Osteoblast (primary cell): ENCODE measurements at places on chromosomes 7 and 10. TPM values are rescaled to one million over a fixed set of nuclear protein-coding genes. Genes with fewer than 3 reads are reported as not detected.
A peak's percentile ranks its signal among the peaks of the same experiment; 100 is the strongest.

HTRA1 gene
- 392 and 413 TPM in 2 replicates for total RNA-seq

AGR3 gene
- total RNA-seq, result not detected in 2 replicates

GRCh38 chr10:62224606-62225005, 44.0 kb downstream of the RTKN2 start:
- peak; percentile 11 for DNase-seq

GRCh38 chr7:107960272-107960671, 42.7 kb downstream of the LAMB1 start:
- DNase-seq, result no peak

GRCh38 chr10:29920408-29921070, 138.8 kb downstream of the JCAD start:
- no peak for DNase-seq

ZP3 gene
- total RNA-seq, result 3.5 and 6.2 TPM in 2 replicates

- no peak for DNase-seq
These were observed 25.2 kb downstream of the AOC1 start for GRCh38 chr7:150877536-150877935.

PKD1L1 gene
- total RNA-seq, result under 0.01 TPM in 2 replicates

GIMAP6 gene
- total RNA-seq, result 0.36 TPM in 1 of 2 replicates, not detected in the other

KCNMA1 gene
- total RNA-seq, result 72.2 and 77.8 TPM in 2 replicates

GRCh38 chr10:93916257-93917063, 22.7 kb downstream of the SLC35G1 start:
- no peak for DNase-seq

GRCh38 chr7:43594020-43594419, 11.1 kb downstream of the STK17A start:
- DNase-seq, result no peak

DNA sequence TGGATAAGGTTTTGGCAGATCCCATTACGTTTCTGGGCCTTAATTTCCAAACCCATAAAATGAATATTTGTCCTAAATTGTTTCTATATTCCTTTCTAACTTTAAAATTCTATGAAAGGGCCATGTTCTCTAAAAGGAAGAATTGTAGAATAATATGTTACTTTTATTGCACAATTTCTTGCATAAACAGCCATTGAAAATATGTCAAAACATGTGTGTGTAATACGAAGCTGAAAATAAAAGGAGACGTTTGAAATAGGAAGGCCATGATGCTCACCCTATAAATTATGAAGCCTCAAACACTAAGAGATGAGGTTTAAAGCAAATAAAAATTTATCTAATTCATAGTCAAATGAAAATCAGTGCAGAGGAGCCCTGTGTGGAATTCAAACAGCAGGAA, 145.0 kb upstream of the LRRTM3 start:
- DNase-seq, result no peak

PAPOLB gene
- total RNA-seq, result under 0.01 and 0.36 TPM in 2 replicates

- no peak for DNase-seq
These were observed 130.0 kb downstream of the ICA1 start for GRCh38 chr7:8131694-8132605.

DNA sequence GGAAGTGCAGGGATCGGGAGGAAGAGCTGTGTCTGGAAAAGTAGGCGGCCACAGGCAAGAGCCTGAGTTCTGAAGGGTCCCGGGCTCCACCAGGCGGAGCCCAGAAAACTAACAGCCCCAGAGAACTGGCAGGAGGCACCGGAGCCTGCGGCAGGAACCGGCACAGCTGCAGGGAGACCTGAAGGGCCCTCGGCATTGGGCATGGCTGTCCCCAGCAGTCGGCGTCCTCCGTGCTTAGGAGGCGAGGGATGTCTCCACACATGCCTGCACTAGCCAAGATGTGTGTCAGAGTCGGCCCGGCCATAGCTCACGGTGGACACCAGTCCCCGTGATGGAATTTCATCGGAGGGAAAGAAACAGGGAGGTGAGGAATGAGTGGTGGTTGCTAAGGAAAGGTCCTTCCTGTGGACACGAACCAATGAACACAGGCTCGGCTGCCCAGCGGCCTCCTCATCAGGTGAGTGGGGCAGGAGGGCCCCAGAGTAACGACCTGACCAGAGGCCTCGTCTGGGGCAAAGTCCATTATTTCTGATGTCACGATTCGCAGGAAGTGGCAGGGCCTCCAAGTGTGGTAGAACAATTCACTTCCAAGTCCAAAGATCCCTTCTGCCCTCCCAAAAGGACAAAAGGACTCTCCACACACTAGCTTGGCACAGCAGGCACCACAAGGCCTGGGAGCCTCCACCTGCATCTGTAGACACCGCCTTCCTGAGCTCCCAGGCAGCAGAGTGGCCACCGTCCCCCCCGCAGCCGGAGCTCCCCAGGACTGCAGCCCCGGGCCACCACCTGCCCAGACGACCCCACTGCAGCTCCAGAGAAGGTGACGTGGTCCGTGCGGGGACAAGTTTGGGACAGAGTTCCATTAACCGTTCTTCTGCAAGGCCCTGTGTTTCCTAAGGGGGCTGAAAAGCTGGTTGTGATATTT, 444.2 kb downstream of the PTPRN2 start:
- peak; percentile 65 for DNase-seq

FASTK gene
- 87.6 and 95.2 TPM in 2 replicates for total RNA-seq

SPDYE9 gene
- not detected in 2 replicates for total RNA-seq

DNA sequence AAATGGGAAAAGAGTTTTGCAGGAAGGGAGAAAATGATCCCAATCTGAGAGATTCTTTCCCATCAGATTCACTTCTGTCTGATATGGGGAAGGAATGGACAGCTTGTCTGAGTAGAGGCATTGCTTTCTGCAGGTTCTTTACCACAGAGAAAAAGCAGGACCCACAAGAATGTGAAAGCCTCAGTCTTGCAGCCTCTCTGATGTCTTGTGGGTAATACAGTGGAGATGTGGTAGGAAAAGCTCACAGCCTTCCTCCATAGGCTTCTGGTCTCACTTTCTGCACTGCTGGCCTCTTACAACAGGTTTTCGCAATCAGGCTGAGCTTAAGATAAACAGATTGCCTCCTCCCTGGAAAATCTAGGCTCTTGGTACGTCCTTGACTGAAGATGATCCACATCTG, 551 bp downstream of the IFIT1 start:
- peak; percentile 35 for DNase-seq
